ENCODE measurements at places on chromosomes 7 and 10.

DNA sequence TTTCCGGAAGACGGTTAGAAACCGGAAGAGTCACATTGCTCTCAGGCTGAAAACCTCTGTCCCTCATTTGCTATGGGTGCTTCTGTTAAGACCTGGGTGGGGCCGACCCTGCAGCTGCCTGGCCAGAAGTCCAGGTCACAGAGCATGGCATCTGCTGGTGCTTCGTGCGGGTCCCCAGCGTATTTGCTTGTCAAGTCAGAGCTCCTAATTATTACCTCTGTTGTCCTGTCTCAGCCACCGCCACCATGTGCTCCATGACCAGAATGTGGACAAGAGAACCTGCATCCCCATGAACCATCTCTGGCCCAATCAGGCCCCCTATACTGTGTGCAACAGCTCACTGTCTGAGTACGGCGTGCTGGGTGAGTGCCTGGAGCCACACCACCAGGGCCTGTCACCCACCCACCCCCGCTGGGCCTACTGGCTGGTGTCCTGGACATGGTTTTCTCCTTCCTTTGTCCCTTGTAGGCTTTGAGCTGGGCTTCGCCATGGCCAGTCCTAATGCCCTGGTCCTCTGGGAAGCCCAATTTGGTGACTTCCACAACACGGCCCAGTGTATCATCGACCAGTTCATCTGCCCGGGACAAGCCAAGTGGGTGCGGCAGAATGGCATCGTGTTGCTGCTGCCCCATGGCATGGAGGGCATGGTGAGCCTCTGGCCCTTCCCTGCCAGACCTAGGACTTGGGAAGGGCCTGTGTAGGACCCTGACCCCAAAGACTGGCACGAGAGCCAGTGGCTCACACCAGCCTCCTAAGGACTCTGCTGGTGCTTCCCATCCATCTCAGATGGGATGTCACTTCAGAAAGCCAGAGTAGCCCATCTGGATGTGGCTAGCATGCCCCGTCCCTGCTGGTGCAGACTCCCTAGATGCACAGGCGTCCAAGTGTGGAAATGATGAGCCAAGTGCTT is 51.3 kb upstream of the ZMIZ2 start:
- no peak for DNase-seq

- no peak for DNase-seq
Observed at GRCh38 chr7:2517026-2517425, 2.5 kb upstream of the LFNG start.

GRCh38 chr10:22617051-22617450 is 97.3 kb downstream of the PIP4K2A start:
- no peak for DNase-seq

- no peak for DNase-seq
Observed at GRCh38 chr10:84999929-85000328, 671.5 kb downstream of the CCSER2 start.

- no peak for DNase-seq
Observed at GRCh38 chr7:50940621-50941020, 157.9 kb upstream of the GRB10 start.

- DNase-seq: no peak
Observed at GRCh38 chr10:118698421-118698820, 56.3 kb downstream of the CACUL1 start.

GRCh38 chr10:70271996-70272924 is 11.5 kb downstream of the NPFFR1 start:
- no peak for DNase-seq

GRCh38 chr7:158856883-158857668 is 718 bp downstream of the DYNC2I1 start:
- DNase-seq: no peak

DNA sequence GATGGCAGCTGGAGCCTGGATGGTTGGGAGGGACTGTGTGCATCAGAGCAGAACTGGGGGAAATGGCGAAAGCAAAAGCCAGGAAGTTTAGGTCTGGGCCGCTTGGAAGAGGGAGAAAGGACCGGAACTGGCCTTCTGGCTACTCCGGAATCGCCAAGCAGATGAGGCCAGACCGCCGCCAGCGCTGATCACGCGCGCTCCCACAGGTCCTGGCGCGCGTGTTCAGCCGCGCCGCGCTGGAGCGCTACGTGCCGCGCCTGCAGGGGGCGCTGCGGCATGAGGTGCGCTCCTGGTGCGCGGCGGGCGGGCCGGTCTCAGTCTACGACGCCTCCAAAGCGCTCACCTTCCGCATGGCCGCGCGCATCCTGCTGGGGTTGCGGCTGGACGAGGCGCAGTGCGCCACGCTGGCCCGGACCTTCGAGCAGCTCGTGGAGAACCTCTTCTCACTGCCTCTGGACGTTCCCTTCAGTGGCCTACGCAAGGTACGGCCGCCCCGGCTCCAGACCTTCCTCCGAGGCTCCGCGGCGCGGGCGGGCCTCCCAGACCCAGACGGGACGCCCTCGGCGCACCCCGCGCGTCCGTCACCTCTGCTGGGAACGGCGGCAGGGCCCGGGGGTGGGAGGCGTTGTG is 2.0 kb downstream of the CYP26C1 start:
- DNase-seq: no peak

- DNase-seq: peak; percentile 42
Observed at GRCh38 chr7:140176122-140176701, 571 bp downstream of the KDM7A start.

GRCh38 chr10:80485946-80486764 is 32.0 kb downstream of the TSPAN14 start:
- no peak for DNase-seq

DNA sequence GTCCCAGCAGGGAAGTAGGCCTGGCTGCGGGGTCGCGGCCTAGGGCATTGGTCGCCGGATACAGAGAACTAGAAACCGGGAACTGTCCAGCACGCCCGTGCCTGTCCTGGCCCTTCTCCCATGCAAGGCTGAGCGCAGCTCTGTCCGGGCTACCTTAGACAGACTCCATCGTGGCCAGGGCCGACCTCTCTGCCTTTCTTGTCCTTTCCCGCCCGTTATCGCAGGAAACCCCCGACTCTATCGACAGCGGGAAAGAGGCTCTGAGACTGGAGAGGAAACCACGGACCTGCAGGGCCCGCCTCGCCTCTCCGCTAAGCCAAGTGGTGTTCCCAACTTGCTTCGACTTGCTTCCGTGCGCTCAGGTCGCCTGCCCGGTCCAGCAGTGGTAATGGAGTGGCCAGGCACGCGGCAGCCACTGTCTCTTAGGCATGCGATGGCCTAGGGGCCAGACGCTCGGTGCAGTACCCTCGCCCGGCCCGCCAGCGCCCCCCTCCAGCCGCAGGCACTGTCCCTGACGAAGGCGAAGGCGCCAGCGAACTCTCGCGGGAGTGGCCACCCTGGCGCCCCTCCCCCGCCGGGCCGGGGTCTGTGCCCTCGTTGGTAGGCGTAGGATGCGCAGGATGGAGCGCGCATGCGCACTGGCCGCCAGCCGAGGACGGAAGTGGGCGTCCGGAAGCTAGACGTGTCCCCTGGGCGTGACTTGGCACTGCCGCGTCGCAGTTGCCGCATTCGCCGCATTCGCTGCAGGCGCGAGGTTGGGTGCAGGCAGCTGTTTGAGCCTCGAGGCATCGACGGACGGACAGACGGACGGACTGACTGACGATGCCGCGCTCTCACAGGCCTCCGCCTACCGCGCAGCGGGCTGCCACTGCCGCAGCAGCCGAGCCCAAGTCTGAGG is 54.4 kb downstream of the MCMBP start:
- peak; percentile 76 for DNase-seq

DNA sequence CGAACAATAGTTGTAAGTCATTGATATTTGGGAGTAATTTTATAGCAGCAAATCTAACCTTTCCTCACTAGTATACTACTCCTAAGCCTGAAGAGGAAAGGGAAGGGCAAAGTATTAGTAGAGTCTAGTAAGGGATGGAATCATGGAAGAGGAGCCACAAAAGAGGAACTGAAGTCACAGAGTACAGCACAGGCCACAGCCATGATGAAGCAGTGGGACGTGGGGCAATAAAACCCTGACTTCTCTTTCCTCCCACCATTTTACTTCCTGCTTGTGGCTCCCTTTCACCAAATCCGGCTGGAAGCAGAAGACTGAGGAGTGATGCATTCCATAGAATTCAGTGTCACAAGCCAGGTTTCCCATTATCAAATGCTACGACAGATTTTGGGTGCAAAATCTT is 58.7 kb downstream of the CABCOCO1 start:
- no peak for DNase-seq

DNA sequence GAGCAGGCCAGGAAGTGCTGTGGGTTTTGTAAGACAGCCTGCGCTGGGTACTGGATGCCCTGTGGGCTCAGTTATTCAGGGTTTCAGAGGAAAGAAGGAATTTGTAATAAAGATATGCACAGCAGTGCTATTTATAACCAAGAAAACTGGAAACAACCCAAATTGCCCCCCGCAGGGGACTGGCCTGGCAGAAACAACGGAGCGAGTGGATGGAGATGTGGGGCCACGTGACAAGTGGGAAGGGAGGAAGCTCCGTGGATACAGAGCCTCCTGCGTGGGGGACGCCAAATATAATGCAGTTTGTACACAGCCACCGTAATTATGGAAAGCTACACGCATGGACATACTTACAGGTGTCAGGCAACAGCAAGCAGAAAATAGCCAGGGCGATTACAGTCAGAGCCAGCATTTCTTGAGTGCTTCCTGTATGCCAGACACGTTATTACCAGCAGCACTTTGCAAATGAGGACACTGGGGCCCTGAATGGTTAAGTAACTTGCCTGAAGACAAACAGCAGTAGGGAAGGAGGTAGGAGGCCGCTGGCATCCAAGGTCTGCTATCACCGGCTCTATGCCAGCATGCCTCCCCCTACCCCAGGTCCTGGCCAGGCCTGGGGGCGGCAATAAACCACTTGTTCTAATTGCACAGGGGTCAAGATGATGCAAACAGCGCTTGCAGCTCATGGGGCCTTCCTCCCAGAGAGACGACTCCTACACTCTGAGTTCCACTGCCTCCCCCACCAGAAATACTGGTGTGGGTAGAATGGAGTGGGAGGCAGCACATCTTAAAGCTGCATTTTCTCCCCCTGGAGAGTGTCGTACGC is 8.7 kb upstream of the CAMK2B start:
- no peak for DNase-seq
